ENCODE measurements at places on chromosomes 12 and 14.

- no peak for DNase-seq
Measured at GRCh38 chr14:46053221-46053620, 598.4 kb downstream of the RPL10L start.

- no peak for DNase-seq
Measured at GRCh38 chr12:107903341-107904061, 129.0 kb downstream of the ASCL4 start.

DNA sequence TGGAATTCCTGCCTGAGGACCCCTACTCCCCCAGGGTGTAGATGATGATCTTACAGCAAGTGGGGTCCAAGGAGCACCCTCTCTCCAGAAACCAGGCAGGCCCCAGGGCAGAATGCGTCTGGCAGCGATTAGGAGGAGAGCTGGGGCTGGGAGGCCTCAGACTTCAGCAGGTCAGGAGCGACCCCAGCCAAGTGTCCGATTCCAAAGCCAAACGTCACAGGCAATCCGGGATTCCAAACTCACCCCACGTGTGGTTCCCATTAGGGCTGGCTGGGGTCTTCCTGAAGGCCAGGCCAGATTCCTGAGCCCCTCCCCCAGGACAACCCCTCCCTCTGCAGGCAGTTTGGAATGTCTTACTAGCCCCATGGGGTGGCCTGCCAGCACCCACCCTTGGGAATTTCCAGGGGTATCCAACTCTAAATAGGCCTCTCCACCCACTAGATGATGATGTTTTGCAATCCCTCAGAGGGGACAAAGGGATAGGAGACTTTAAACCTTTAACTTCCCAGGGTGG is 17.3 kb upstream of the FIGNL2 start:
- DNase-seq: no peak

- no peak for DNase-seq
Measured at GRCh38 chr14:55180434-55180833, 11.0 kb downstream of the DLGAP5 start.

- no peak for DNase-seq
Measured at GRCh38 chr14:91375720-91376452, 41.7 kb downstream of the CCDC88C start.

DNA sequence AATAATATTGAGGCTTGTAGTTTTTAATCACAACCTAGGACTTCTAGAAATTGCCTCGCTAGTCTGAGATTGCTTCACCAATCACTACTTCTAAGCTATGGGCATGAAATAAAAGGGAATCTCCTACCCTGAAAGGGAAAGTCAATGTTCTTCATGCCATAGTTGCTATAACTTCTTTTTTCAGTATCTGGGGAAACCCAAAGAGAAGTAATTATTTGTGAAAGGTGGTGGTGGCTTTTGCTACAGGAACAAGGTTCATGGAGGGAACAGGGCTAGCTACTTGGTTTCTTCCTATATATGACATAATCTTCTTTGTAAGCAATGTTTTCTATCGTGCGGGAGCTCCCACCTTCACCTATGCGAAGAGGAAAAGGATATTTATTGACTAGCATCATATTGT is 61.6 kb upstream of the DNM1L start:
- DNase-seq: no peak

DNA sequence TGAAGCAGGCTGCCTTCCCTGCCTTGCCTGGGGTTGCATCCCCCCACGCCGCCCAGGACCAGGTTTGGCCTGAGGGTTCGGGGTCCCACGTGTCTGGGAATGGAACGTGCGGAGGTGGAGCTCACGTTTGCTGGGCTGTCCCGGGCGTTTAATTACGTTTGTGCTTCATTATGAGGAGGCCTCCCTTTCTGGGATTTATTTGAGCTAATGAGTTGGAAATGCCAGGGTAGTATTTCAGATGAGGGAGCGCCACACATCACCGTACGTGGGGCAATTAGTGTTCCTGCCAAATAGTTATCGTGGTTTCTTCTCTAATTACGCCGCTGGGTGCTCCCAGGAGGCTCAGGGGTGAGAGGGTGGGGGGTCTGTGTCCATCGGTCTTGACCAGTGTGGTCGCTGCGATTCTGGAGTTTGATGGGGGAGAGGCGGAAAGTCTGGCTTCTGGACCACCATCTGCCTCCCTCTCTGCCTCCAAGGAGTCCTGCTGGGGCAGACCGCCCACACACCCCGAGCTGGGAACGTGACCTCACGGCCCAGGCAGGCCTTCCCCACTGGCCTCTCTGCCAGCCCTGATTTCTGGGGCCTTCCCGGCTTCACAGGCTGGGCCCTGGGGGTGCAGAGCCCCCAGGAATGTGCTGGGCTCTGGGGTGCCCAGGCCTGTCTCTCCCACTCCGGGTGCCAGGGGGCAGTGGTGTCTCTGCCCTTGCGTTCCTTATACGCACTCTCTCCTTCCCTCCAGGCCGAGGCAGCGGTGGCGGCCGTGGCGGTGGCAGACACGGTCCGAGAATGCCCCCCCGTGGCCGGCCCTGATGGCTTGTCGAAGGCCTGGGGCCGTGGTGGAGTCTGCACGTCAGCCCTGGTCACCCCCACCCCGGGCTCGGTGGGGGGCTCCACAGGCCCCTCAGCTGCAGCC is 18.9 kb downstream of the KIF26A start:
- DNase-seq: no peak

GRCh38 chr12:66813137-66813892 is 134.4 kb upstream of the GRIP1 start:
- no peak for DNase-seq

DNA sequence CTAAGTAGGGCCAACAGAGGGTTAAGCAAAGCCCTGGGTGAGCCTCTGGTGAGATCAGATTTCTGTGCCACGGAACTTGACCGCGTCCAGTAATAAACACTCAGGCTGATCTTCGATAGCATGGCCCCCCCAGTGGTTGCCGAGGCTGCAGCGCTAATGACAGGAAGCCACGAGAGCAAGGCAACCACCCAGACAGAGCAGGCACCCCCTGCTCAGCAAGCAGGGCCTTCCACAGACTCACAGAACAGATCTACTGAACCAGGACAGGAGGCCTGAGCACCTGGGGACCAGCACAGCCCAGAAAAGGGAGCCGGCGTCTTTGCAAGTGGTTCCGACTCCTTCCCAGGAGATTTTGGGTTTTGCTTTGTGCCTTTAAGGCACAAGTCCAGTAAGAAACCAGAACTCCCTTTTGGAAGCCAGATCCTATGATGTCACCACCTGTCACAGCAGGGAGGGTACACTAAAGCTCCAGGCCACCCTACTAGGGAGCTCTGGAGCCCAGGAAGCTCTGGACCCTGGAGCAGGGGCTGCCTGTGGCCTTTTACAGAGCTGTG is 42.3 kb downstream of the BCL11B start:
- no peak for DNase-seq

DNA sequence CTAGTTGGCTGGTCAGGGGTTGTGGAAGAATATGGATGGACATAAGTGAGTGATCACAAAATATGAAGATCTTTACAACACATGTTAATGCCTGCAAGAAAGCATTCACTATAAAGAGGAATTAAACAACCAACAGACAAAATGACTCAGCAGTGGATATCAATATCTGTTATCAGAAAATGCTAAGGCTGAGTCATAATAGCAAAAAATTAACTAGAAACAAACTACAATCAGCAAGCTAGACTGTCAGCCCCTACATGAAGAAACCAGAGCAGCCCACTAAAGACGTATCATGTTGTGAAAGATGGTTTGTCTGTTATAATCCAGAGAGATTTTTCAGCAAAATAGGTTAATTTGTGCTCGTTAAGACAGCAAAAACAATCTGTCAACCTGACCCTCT is 472.9 kb downstream of the NELL2 start:
- no peak for DNase-seq

DNA sequence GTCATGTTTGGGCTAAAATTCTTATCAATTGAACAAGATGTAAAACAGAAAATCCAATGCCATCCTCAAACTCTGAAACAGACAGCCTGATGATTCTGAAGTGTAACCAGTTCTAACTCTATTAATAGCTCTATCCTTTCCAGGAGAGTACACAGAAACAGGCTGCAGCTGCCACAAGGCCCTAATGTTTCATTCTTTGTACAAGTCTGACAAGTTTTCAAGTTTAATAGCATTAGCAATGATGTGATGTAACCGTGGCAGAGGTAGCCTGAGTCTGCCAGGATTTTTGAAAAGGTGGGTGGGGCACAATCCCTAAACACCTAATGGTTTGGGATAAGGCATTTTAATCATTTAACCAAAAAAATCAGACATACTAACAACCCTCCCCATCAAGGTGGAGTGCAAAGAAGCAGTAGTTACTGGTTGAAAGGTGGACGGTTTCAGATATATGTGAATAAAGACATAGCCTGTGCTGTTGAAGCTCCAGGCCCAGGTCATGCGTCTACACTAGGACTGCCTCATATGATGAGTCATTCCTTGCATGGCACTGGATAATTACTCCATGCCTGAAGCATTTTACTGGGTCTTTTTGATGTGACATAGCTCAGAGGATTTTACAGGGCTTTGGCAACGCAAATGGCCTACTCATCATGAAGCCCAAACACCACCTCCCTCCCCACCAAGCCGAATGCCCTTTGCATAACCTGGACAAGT is 145.1 kb upstream of the GRIP1 start:
- no peak for DNase-seq

- DNase-seq: no peak
Measured at GRCh38 chr12:102513272-102513671, 32.9 kb upstream of the IGF1 start.

DNA sequence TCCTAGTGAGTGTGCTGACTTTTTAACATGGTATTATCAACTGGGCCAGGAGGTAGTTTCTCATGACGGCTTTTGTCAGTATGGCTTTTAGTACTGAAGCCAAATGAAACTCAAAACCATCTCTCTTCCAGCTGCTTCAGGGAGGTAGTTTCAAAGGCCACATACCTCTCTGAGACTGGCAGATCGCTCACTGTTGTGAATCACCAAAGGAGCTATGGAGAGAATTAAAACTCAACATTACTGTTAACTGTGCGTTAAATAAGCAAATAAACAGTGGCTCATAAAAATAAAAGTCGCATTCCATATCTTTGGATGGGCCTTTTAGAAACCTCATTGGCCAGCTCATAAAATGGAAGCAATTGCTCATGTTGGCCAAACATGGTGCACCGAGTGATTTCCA is 141.1 kb downstream of the HMGA2 start:
- DNase-seq: no peak

- DNase-seq: no peak
Measured at GRCh38 chr12:51520576-51521325, 70.3 kb upstream of the SCN8A start.

GRCh38 chr12:59056966-59057365 is 136.7 kb upstream of the LRIG3 start:
- no peak for DNase-seq

- no peak for DNase-seq
Measured at GRCh38 chr12:13375583-13376345, 179.2 kb downstream of the EMP1 start.

- DNase-seq: no peak
Measured at GRCh38 chr12:132407451-132407961, 78.1 kb upstream of the GALNT9 start.

DNA sequence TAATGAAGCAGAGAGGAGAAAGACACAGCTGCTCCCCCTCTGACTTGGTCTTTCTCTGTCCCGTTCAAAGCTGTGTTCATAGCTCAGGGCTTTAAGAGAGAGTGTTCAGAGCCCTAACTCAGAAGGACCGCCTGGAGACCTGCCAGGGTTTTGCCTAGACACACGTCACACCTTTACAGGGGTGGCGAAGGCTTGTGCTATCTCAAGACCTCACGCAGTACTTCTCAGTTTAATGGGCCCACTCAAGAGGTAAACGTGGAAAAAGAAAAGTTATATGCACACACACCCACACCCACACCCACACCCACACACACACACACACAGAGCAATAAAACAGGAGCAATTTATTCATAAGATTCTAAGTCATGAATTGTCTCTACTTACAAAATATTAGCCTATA is 374.3 kb downstream of the C12orf75 start:
- DNase-seq: no peak

GRCh38 chr14:68573126-68573525 is 219.7 kb downstream of the ZFP36L1 start:
- DNase-seq: no peak

GRCh38 chr12:64181430-64182291 is 40.4 kb downstream of the KICS2 start:
- DNase-seq: no peak

GRCh38 chr12:124679533-124680371 is 112.3 kb upstream of the NCOR2 start:
- DNase-seq: no peak

DNA sequence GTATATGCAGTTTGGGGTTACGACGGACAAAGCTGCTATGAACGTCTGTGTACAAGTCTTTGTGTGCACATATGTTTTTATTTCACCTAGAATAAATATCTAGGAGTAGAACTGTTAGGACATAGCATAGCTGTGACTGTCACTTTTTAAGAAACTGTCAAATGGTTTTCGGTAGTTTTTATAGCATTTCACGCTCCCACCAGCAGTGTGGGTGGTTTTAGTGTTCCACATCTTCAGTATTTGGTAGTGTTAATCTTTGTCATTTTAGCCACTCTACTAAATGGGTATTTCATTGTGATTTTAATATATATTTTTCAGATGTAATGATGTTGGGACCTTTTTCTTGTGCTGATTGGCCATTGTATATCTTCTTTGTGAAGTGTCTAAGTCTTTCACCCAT is 109.1 kb upstream of the BCAT1 start:
- DNase-seq: no peak

DNA sequence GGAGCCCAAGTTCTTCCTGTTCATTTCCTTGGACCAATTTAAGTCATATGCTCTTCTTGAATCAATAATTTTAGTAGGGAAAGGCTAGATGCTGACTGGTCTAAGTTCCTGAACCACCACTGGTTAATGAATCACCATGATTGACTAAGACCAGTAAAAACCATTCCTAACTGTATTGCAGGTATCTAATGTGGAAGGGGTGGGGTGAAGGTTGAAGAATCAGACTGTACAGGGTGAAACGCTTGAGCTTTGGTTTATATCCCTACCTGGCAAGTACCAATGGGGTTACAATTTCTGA is 100.1 kb downstream of the DYRK2 start:
- no peak for DNase-seq

DNA sequence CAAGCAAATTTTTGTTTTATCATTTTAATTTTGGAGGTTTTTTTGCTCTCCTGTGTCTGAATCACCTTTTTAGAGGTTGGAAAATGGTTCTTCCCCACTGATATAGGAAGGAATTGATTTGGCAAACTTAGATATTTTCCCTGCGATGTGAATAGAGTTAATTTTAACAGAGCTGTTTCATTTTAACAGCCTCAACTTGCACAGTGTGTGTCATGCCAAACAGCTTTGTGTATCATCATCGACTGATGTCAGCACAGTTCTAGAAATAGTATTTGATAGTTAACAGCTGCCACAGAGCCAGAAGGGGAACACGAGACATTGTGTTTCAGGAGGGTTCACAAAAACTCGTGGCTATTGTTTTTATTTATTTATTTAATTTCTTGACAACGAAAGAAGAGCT is 243.1 kb upstream of the FOXN3 start:
- DNase-seq: no peak

- DNase-seq: no peak
Measured at GRCh38 chr12:47097276-47097896, 17.6 kb upstream of the AMIGO2 start.

- DNase-seq: no peak
Measured at GRCh38 chr14:74501135-74501614, 7.6 kb downstream of the ISCA2 start.

GRCh38 chr14:100747021-100747586 is 20.4 kb downstream of the DLK1 start:
- DNase-seq: no peak

GRCh38 chr14:83994020-83994419 is 1535.9 kb upstream of the FLRT2 start:
- DNase-seq: no peak

GRCh38 chr12:127450826-127451225 is 816.1 kb upstream of the TMEM132C start:
- no peak for DNase-seq

- no peak for DNase-seq
Measured at GRCh38 chr12:47121146-47121545, 41.4 kb upstream of the AMIGO2 start.
